ENCODE measurements at places on chromosomes 2 and 18. TPM values are rescaled to one million over a fixed set of nuclear protein-coding genes. Genes with fewer than 3 reads are reported as not detected.

The ITPRIPL1 gene
- total RNA-seq: 1.9 TPM

- no peak for DNase-seq
These were observed 229.7 kb upstream of the SPRED2 start for GRCh38 chr2:65661980-65662653.

DNA sequence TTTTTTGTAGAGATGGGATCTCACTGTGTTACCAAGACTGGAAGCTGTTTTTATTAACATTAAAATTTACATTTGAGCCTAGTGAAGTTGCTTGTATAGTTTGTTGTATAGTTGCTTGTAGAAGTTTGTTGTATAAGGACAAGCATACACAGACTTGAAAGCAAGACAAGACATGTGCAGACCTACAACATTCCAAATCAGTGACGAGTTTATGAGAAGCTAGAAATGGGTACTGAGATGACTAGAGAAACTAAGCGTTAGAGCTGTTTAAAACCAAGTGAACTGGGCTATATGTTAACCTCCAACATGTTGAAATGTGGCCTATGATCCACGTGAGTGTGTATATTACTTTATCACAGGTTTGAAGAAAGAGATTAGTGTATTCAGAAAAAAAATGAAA, 39.1 kb downstream of the ABCB11 start:
- DNase-seq: no peak

DNA sequence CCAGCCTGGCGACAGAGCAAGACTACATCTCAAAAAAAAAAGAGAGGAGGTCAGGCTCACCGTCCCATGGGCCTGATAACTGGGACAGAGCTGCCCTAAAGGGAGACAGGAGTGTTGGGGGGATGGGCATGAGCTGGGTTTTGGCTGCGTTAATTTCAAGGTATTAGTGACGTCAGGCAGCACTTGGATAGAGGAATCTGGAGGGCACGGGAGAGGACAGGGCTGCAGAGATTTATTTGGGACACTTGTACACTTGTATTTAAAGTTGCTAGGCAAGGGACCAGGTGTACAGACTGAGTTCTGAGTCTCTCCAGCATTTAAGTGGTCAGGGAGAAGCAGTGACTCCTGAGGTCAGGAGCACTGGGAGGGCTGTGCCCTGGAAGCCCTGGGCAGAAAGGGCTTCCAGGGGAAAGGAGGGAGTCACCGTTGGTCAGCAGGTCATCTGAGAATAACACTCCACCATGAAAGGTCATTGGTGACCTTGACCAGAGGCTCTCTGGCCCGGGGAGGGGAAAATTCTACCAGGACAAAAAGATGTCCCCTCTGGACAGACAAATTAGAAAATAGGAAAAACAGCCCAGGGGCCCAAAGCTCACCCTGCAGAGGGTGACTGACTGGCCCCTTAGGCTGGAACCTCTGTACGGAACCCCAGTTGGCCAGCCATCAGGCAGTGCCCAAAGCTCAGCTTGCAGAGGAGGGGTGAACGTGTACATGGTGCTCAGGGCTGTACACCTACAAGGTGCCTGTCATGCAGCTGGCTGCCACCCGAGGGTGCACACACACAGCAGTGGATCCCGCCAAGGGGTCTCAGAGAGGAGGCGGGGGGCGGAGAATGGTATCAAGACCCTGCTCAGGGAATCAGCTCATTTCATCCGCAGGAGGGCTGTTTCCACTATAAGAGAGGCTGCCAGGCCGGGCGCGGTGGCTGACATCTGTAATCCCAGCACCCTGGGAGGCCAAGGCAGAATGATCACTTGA, 23.0 kb upstream of the CNNM3 start:
- DNase-seq: no peak

DNA sequence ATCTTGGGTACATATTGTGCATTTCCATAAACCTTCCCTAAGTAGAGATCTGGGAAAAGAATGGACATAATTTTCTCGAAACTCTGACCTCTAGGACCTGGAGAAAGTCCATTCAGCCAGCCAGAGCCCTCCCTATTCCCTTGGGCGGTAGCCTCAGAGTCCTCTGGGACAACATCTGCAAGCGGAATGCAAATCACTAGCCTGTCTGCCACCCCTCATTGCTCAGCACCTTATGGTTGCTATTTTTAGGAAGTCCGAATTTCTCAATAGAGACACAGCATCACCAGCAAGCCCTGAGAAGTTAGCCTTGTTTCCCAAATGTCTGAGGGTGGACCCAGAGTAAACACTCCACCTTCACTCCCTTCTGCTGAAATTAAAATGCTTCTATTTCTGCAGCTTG, 17.6 kb upstream of the CD28 start:
- peak; percentile 66 for DNase-seq

DNA sequence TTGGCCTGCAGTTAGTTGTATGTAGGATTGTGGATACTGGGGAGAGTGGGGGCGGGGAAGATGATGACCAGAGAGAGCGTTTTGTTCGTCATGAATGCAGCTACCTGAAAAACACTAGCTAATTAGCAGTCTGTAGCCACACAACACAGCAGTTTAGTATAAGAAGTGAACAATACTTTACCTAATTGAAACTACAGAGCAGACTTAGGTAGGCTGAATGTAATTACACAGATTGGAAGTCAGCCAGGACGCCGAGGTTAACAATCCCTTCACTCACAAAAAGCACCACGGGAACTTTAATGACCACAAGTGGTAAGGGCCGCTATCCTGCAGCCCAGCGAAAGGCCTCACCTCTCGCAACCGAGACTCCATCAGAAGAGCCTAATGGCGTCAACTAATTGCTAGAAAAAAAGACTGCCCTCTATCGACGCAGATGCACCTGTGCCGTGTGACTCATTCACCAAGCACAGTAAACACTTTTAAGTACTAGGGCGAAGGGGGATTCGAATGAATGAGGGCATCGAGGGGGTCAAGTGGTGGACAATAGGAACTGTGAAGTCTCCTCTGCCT, 591.0 kb downstream of the ARHGAP15 start:
- no peak for DNase-seq

DNA sequence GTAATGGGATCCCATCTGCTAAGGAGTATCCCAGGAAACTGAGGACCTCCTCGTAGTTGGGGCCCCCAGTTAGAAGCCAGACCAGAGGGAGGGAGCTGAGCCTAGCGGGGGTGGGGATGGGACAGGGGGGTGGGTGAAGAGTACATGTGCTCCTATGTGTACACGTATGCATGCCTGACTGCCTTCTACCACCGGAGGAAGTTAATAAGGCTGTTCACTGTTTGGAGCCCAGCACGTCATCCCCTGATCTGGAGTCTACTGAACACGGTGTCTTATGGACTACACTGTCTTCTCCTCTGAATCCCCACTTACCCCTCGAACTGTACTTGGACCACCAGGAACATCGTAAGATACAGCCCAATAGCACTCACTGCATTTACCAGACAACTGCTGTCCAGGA, 68.5 kb downstream of the SFXN5 start:
- DNase-seq: no peak

DNA sequence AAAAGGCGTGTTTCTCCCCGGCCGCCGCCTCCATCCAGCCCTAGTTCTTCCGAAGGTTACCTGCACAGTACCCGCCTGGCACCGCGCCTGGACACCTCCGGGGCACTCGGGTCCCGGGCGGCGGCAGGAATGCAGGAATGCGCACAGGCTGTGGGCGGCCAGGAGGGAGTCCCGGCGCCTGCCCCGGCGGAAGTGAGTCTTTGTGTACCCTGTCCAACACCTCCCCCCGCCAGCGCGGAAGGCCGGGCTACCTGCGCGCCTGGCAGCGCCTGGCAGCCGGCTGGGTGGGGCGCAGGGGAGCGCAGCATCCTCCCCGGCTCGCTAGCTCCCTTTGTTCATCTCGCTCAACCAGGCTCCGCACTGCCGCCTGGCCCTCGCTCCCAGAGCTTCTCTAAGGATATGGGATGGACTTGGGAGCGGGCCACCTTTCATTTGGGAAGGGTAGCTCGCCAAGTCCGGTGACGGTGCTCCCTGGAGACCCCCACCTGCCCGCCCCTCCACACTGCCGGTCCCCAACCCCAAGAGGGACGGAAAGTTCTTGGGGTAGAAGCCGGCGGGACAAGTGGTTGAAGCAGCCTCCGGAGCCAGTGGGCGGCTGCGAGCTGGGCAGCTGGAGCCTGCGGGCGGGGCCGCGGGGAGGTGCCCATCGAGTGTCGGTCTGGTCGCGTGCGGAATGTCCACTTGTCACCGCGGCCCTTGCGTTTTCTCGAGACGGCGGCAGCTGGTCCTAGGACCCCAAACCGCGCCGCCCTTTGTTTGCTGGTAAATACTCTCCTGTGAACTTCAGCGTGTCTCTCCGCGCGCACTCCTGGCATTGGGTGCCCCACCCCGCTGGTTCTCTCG, 1.2 kb upstream of the ST6GAL2 start:
- DNase-seq: no peak

GRCh38 chr18:55907453-55908175, 319.6 kb upstream of the TCF4 start:
- DNase-seq: no peak

The BMPR2 gene
- total RNA-seq: 28.1 TPM

- no peak for DNase-seq
These were observed 53.5 kb upstream of the SPOPL start for GRCh38 chr2:138447889-138448570.

- DNase-seq: peak; percentile 74
These were observed 96.2 kb downstream of the KLHL29 start for GRCh38 chr2:23480957-23481797.

- DNase-seq: no peak
These were observed 23.3 kb downstream of the PLEK start for GRCh38 chr2:68388358-68388757.

The MTIF2 gene
- 42.7 TPM for total RNA-seq

The ANKRD23 gene
- total RNA-seq: 7.4 TPM

DNA sequence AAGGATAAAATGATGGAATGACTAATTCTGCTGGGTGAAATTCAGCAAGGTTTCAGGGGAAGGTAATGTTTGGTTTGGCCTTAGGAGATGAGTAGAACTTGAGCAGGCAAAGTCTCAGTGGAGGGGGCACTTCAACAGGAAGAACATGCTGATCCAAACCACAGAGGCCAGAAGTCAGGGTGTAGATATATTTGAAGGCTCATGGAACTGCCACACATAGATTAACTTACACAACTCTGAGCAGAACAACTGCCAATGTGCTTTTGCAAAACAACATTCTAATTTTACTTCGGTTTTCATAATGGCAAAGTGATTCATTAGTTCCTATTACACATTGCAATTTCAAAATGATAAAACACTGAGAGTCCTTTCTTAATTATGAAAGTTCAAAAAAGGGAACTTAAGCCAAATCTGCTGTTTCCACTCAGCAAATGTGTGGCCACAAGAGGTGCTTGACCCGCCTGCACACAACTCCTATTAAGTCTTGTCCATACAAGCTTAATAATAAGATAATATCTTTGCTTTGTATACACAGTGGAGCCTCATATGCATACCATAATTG, 284.8 kb downstream of the MREG start:
- DNase-seq: no peak

DNA sequence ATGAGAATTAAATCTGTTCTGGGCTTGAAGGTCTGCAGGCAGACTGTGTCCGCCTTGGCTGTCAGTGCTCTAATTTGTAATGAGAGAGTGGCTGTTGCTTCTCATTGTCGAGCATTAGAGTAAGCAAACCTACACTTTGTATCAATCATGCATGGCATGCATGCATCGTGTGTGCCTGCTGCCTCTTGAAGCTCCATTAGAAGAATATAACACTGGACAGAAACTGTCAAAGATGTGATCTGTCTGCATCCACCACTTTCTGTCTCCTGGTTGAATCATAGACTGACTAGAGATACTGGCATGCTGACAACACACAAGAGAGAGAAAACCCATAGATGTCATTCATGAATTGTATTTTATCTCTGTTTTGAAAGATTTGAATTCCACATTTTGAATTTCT, 275.0 kb upstream of the NXPH2 start:
- DNase-seq: no peak

The QPCT gene
- 4.7 TPM for total RNA-seq

- DNase-seq: no peak
These were observed 71.9 kb upstream of the KLHL29 start for GRCh38 chr2:23312996-23313606.

The UGT1A3 gene
- 0.64 TPM for total RNA-seq

The STAM2 gene
- total RNA-seq: 20.3 TPM

GRCh38 chr2:32067549-32067948, 4.2 kb downstream of the SPAST start:
- DNase-seq: no peak

GRCh38 chr2:197308585-197308984, 2.0 kb downstream of the ANKRD44 start:
- no peak for DNase-seq

DNA sequence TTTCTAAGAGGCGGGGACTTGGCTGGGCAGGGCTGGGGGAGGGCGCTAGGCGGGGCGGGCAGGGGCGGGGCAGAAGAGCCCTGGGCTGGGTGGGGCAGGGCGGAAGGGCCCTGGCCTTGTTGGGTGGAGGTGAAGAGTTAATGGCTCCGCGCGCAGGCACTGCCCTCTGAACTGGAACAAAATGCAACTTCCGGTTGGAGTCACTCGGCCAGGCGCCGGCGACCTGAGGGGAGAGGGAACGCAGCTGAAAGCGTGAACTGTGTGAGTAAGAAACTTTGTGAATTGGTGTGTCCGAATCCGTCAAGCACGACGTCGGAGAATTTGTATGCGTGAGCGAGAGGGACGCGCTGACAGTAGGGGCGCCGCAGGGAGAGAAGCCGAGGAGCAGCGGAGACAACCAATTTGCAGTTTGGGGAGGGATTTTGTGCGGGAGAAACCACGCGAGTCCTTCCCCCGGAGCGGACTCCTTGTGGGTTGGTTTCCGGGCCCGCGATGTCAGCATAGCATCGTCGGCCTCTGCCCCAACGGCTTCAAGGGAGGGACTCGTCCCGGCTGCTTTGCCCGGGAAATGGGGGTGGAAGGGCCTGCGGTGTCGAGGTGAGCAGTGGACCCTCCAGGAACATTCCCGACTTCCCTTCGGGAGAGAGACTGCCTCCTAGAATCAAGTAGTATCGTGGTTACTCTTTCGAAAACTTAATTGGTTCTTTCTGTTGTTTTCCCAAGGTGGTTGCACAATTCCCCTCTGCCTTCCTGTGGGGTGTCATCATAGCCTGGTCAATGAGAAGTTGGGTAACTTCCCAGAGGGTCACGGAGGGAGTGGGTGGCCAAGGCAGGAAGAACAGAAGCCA, at the start of gene TANK:
Gene TANK, plus strand, starts transcription at position 203 of the 848 bp plus-strand sequence. CDS start 19,235 bp downstream, outside the sequence.
- peak; percentile 95 for DNase-seq

The FSIP2 gene
- 0.09 TPM for total RNA-seq

GRCh38 chr18:292271-292670, 24.4 kb upstream of the THOC1 start:
- no peak for DNase-seq

DNA sequence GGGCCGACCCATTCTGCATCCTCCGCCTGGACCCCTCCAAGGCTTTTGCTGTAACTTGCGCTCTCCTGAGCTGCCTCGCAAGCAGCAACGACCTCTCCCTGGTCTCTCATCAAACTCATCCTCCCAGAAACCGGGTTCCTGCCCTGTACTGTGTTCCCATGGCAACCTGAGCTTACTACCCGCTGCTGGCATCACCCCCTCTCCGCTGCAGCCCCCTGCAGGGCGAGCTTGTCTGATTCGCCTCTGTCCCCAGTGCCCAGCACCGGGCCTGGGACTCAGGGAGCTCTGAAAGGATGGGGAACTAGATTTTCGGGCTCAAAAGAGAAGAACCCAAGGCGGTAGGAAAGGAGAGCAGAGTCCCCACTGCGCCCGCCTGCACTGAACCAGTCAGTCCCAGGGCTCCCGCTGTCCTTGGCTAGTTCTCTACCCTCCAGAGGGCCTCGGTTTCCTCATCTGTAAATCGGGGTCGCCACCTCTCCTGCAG, 463 bp downstream of the HS1BP3 start:
- peak; percentile 36 for DNase-seq

The MAP3K19 gene
- total RNA-seq: not detected

- no peak for DNase-seq
These were observed 96.5 kb downstream of the EPB41L5 start for GRCh38 chr2:120109186-120110061.
